NCI-H1694 (cell line): ENCODE measurements at places on chromosomes 16 and 17.

GRCh38 chr16:22300427-22301071, 3.3 kb downstream of the POLR3E start:
- peak; percentile 59 for DNase-seq

DNA sequence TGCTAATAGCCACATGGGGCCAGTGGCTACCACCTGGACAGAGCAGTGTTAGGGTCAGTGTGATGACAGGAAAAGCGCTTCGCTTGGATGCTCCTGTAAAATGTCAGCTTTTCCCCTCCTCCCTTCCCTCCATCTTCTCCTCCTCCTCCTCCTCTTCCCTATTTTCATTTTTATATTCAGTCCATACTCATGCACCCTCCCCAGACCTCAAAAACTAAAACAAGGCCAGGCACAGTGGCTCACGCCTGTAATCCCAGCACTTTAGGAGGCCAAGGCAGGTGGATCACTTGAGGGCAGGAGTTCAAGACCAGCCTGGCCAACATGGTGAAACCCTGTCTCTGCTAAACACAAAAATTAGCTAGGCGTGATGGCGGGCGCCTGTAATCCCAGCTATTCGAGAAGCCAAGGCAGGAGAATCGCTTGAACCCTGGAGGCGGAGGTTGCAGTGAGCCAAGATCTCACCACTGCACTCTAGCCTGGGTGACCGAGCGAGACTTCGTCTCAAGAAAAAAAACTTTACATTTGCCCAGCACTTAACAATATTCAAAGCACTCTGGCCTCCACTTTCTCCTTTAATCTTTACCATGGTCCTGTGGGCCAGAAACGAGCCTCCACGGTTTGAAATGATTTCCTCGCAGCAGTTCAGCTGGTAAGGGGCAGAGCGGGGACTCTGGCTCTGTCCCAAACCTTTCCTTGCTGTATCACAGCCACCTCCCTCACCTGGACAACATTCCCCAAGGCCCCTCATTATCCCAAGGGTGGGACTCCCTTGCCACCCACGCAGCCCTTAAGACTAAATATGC, 21.8 kb downstream of the ANKRD40 start:
- no peak for DNase-seq

DNA sequence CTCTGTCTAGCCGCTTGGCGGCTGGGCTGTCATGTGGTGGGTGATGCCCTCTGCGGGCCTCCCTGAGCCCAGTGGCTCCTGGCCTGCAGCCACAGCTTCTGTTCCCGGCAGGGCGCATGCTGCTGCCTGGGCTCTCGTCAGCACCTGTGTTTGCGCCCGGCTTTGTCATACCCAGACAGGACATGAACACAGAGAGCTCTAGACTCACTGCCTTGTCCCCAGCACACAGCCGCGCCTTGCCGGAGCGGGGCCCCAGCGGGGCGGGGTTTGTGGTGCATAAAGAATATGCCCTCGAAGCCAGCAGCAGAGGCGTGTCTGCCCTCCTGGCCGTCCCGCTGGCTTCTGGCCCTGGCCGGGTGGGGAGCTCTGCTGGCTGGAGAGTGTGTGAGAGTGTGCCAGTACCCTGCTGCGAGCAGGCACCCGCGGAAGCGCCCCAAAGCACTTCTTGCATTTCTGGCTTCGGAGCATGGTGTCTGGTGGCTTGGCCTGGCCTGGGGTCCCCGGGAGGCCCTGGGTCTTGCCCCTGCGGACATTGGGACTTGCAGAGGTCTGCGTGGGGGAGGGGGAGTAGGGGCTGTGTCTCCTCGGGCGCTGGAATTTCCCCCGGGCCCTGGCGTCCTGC, 14.4 kb downstream of the ASPSCR1 start:
- peak; percentile 61 for DNase-seq

GRCh38 chr16:19126300-19126699, 12.5 kb downstream of the ITPRIPL2 start:
- DNase-seq, result no peak

DNA sequence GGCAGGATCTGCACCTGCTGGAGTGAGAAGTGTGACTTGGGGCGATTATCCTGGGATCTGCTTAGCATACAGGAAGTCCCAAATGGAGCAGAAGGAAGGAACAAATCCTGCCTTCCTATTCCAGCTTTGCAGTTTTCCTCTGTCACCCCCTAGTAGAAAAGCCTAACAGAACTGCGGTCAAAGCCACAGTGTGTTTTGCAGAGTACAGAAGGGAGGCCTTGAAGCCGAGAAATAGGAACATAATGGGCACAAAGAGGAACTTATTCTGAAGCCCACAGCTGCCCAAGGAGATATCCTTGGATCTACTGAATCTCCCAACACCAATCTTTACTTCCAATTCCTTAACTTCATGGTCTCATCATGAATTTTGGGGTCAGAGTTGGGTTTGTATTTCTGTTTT, 8.5 kb downstream of the KRTAP1-5 start:
- DNase-seq, result no peak

- no peak for DNase-seq
These were observed 109.7 kb downstream of the VAT1L start for GRCh38 chr16:77897831-77898605.

DNA sequence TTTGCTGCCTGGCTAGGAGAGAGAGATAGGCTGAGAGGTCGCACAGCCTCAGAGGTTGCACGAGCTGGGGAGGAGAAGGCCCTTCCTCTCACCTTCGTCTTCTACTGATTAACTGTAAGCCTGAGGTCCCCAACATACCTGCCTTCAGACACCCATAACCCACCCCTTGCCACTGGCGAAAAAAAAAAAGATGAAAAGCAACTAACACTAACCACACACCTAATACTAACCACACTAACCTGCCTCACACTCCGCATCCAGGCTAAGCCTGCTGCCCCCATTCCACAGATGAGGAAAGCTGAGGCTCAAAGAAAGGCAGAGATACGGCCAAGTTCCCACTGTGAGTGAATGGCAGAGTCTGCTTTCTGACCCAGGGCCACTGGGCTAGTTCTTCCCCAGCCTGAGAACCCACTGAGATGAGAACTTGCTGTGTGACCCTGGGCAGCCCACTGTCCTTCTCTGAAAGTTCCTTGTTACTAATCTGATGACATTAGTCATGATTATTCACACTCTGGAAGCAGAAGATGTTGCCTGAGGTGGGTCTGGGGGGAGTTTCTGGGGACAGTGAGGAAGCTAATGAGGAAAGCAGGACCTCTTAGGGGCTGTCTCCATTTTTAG, 4.6 kb downstream of the IL21R start:
- no peak for DNase-seq

- no peak for DNase-seq
These were observed 8.9 kb downstream of the CIBAR2 start for GRCh38 chr16:85103114-85104079.

- DNase-seq, result no peak
These were observed 23.2 kb downstream of the SLC39A11 start for GRCh38 chr17:73069164-73069770.

DNA sequence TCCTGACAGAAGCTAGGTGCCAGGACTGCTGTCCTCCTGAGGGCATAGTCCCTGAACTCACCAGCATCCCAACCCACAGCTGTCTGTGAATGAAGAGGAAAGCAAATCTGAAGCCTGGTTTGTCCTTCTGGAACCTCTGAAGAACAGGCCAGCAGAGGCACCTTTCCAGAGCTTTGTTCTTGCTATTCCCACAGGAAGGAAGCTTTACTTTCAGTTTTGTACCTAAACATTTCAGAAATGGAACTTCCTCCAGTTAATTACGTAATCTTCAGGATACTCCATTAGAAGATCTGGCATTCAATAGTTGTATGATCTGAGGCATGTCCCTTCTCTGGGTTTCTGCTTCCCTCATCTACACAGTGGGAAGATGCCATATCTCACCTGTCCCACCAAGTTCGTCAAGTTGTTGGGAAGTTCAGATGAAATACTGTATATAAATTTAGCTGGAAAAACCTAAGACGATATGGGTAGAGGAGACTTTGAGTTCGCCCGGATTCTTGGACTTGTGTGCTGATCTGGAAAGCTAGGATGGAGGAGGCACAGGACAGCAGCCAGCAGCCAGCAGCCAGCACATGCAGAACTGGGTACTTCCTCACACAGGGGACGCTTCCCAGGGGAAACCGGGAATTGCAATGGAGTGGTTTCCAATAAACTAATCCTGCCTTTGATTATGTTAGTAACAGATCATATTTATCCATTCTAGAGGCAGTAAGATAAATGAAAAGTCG, 22.4 kb downstream of the NXPH3 start:
- no peak for DNase-seq

DNA sequence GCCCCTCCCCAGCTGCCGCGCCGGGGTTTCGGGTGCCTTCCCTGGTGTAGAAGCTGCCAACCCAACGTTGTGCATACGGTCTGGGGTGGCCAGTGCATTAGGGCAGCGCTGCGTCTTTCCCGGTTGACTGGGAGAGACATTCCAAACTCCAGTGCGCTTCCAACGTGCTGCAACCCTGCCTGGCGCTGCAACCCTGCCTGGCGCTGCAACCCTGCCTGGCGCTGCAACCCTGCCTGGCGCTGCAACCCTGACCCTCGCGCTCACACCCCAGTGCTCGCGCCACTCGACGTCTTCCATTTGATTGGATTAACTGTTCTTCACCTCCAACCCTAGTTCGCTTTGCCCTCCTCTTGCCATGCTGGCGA, 488 bp upstream of the HAP1 start:
- DNase-seq, result no peak

DNA sequence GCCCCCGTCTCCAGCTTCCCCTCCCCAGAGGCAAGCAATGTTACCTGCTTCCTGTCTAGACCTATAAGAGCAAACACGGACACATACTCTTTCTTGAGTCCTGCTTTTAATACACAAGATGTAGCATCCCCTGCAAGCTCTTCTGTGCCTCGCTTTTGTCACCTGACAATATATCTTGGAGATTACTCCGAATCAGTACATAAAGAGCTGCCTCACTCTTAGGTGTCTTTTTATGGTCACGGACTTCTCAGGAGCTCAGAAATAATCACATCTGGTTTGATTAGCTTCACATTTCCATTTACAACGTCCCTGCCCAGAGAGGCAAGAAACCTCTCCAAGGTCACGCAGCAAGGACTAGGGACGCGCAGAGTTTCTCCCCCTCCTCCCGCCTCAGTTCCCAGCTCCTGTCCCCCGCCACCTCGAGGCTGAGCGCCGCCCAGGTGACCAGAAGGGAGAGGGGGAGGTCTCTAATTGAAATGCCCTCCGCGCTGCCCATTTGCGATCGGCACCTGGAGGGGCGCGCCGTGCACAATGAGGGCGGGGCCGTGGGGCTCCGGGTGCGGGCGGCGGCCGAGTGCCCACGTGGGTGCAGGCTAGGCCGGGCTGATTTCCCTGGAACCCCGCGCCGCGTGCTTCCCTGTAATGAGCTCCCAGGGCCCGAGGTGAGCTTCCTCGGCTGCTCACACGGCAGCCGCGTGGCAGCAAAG, 13.8 kb upstream of the SEZ6 start:
- DNase-seq, result no peak

DNA sequence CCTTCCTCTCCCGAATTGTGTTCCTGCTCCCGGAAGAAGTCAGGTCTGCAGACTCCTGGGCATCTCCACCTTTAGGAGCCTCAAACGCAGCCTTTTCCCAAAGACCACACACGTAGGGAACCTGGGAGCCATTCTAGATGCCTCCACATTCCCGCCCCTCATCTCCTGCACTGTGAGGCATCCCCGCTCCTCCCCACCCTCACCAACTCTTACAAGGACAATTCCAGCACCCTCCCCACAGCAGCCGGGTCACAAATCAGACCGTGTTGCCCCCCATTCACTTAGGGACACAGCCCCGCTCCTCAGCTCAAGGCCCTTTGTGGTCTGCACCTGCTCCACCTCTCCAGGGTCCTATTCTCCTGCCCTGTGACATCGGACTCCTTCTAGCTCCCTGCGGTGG, 49.6 kb downstream of the ABR start:
- no peak for DNase-seq

DNA sequence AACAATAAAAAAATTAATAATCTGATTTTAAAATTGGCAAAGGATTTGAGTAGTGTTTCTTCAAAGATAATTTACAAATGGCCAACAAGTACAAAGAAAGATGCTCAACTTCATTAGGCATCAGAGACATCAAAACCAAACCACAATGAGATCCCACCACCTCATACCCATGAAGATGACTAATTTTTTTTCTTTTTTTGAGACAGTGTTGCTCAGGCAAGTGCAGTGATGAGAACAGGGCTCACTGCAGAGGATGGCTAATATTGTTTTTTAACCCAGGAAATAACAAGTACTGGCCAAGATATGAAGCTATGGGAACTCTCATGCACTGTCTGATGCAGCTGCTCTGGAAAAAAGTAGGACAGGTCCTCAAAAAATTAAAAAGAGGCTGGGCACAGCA, 14.9 kb downstream of the WDR45B start:
- DNase-seq, result no peak

GRCh38 chr17:83179374-83179773, 100.0 kb downstream of the METRNL start:
- DNase-seq, result no peak

- no peak for DNase-seq
These were observed 189.8 kb upstream of the AXIN2 start for GRCh38 chr17:65751263-65751662.

DNA sequence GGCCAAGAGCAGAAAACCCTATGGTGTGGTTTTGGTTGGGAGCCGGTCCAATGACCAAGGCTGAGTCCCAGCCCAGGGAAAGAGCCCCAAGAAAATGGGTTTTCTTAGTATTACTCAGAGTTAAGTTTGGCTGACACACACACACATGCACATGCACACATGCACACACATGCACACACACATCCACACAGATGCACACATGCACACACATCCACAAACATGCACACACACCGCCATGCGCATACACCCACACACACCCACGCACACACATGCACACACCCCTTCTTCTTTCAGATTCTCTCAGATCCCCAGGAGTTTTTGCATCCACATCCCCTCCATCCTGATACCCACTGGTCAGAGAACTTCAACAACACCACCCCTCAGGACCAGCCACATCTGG, 9.1 kb downstream of the ABCC12 start:
- no peak for DNase-seq

DNA sequence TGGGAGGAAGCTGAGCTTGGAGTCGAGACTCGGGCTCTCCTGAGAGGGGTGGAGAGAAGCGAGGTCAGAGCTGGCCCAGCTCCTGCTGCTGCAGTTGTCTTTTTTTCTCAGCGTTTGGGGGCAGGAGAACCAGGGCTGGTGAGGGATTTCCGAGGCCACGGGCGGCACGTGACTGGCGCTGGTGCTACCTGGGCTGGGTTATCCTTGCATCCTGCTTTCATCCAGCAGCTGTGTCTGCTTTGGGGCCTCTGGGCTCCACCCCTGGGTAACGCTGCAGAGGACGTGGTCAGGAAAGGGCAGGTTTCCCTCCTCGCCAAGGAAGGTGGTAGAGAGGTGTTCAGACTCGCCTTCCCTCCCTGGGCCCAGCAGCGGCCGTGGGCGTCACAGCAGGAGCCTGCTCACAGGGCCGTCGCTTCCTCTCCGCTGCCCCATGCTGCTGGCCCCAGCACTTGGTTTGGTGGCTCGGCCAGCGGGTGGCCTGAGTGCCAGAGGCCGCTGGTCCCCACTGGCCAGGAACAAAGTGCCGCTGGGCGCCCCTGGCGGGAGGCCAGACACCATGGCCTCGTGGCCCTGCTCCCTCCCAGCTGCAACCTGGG, 22.5 kb downstream of the GSE1 start:
- no peak for DNase-seq

- DNase-seq, result no peak
These were observed at the start of gene SPNS3 for GRCh38 chr17:4433515-4434031. SPNS3 (plus strand) TSS chr17:4433940; CDS start chr17:4433968, 28 bp downstream.
